ENCODE measurements at places on chromosomes 6 and 20.

DNA sequence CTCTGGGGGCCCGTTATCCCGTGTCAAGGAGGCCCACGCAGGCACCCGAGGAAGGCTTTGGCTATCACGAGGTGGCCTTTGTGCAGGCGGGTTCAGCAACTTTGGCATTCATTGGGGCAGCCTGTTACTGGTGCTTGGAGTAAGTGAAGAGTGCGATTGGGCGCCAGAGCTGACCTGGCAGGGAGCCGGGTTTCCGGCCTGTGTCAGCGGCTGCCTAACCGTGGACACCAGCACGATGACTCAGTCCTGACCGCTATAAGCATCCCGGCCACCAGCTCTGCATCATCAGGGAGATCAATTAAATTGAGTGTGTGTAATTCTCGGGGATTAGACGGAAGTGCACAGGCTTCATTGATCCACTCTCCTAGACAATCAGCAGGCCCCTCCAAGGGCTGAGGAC is 45.9 kb downstream of the CDH4 start:
- no peak for DNase-seq

- no peak for DNase-seq
Measured at GRCh38 chr6:83221276-83221675, 28.1 kb downstream of the RWDD2A start.

DNA sequence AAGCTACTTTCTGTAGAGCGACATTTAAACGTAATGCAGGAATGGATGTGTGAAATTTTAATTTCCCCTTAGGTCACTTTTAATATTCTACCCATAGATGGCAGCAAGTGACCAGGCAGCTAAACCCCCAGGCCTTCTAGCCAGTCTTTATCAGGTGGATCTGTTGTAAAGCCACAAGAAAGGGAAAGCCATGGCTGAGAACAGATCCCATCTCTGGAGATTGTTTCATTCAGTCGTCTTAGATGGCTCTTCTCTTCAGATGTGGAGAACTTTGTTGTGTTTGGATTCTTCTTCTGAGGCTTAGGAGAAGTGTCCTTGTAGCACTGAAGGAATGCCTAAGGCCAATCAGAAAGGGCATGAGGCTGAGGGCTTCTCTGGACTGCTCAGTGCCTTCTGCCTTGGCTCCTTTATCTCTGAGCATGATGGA is 15.8 kb upstream of the RNF182 start:
- peak; percentile 52 for DNase-seq

- DNase-seq = no peak
Measured at GRCh38 chr6:11672256-11672655, 106.3 kb downstream of the ADTRP start.

GRCh38 chr6:56767892-56768531 is 125.3 kb upstream of the DST start:
- DNase-seq = no peak

DNA sequence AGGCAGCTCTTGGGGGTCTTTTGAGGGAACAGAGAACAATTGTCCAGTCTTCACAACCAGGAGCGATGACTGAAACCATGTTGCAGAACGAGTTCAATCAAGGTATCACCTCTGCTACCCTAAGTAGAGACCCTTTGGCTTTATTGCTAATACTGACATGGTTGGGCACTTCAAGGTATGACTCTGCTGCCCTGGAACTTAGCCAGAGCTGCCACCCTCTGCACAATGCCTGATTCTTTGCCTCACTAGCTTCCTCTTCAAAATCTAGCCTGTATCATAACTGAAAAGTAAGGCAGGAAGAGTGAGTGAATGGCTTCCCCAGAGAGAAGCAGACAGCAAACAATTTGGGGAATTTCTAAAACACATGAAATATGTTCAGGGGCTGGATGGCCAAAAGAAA is 592.7 kb upstream of the NRSN1 start:
- DNase-seq = no peak

DNA sequence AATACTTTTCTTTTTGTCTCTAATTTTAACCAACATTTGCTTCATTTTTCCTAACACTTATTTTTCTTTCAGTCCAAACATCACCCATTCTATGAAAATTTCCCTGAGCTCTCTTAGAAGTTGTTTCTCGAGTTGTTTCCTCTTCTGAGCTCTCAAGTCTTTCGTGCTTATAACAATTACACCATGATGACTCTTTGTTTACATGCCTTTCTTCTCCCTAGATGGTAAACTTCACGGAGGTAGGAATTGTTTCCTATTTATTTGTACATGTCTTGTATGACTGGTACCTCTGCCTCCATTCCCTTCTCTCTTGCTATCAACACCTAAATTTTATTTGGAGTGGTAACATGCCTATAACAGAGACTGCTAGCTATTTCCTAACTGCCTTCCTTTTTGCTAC is 6.4 kb downstream of the BLOC1S5 start:
- DNase-seq = no peak

DNA sequence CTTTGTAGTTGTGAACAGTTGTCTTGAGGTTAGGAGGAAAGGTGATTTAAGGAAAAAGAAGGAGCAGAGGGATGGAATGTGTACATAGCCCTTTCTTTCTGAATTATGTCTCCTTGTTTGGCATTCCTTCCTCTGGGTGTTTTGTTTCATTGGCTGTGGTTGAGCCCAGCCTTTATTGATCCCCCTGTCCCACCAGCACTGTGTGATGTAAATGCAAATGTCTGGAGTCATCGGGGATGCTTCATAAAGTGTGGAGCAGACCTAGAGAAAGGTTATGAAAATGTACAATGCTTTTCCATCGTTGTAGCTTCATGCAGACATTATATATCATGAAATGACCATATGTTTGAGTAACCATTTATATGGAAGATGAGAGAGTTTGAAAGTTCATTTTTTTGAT is 164.5 kb downstream of the PLCB1 start:
- no peak for DNase-seq

GRCh38 chr20:10194166-10194565 is 24.5 kb upstream of the SNAP25 start:
- no peak for DNase-seq

- DNase-seq = peak; percentile 97
Measured at GRCh38 chr20:51631011-51631950, 88.8 kb upstream of the NFATC2 start.

DNA sequence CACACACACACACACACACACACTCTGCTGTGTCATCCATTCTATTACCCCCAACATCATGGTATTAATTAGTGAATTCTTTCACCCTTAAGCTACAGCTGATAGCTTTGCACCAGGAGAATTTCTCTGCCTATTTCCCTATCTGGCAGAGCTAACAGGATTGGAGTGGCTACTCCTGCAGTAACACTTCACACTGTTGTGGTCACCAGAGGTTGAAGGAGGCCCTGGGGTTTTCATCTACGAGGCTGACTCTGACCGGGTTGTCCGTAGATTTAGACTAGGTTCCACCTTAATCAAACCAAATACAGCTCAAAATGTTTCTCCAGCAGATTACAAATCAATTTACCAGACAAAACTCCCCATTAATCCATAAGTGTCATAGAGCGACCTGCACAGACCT is 69.2 kb upstream of the RIPOR2 start:
- no peak for DNase-seq

- no peak for DNase-seq
Measured at GRCh38 chr6:18349386-18349785, 37.8 kb upstream of the RNF144B start.

DNA sequence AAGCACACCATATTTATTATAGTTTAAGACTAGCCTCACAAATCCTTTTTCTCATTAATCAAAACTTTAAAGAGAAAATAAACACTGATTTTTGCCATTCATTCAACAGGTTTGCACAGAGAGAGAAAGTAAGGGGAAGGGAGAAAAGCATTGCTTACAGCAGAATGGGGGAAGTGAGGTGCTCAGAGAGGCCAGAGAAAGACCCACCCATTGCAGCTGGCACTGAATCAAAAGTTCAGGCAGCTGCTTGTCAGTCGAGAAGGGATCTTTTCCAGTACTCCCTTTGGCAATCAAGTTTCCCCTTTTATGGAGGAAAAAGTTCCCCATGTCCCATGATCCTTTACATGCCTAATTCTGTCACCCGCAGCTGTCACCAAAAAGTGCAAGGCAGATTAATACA is 8.0 kb upstream of the CRISP2 start:
- no peak for DNase-seq

DNA sequence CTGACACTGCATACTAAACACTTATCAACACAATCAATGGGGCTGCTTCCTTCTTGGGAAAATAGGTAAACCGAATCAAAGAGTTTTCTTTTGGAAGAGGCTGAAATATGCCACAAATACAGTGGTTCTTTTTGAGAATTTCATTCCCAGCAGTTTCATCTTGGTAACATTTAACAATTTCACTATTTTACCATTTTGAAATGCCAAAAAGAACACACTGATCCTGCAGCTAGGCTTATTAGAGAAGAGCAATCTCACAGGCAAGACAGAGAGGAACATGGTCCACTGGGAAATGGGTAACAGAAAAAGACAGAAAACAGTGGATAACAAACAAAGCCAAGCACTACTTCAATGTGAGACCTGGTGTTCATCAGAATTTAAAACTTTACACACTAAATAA is 2.5 kb downstream of the CNR1 start:
- no peak for DNase-seq

DNA sequence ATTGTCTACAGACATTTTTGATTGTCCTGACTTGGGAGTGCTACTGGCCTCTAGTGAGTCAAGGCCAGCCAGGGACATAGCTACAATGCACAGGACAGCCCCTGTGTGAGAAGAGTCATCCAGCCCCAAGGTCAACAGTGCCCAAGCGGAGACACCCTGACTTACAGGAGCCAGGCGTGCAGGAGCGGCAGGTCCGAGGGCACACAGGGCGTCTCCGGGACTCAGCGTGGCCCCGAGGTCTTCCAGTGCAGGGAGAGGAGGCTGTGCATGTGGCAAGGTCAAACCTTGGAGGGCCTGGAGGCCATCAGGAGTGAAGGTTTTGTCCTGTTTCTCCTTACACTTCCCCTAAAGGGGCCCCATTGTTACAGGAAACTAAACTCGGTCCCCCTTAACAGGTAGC is 41.3 kb upstream of the QKI start:
- DNase-seq = no peak

- peak; percentile 29 for DNase-seq
Measured at GRCh38 chr6:63560801-63561287, 11.4 kb upstream of the LOC128125822 start.

- DNase-seq = peak; percentile 11
Measured at GRCh38 chr6:26543953-26544352, 5.8 kb downstream of the HMGN4 start.

DNA sequence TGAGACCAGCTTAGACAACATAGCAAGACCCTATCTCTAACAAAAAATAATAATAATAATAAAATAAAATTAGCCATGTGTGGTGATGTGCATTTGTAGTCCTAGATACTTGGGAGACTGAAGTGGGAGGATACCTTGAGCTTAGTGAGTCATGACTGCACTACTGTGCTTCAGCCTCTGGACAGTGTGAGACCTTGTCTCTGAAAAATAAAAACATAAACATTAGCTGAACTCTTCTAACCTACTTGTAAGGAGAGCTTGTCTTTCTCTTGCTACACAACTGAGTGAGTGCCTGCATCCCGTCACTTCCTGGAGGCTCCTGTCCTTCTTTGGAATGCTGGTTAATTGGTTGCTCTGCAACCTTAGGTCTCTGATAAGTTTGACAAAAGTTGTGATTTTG is 5.1 kb upstream of the DBNDD2 start:
- peak; percentile 79 for DNase-seq

GRCh38 chr20:36153736-36154699 is 522 bp upstream of the EPB41L1 start:
- DNase-seq = peak; percentile 34

DNA sequence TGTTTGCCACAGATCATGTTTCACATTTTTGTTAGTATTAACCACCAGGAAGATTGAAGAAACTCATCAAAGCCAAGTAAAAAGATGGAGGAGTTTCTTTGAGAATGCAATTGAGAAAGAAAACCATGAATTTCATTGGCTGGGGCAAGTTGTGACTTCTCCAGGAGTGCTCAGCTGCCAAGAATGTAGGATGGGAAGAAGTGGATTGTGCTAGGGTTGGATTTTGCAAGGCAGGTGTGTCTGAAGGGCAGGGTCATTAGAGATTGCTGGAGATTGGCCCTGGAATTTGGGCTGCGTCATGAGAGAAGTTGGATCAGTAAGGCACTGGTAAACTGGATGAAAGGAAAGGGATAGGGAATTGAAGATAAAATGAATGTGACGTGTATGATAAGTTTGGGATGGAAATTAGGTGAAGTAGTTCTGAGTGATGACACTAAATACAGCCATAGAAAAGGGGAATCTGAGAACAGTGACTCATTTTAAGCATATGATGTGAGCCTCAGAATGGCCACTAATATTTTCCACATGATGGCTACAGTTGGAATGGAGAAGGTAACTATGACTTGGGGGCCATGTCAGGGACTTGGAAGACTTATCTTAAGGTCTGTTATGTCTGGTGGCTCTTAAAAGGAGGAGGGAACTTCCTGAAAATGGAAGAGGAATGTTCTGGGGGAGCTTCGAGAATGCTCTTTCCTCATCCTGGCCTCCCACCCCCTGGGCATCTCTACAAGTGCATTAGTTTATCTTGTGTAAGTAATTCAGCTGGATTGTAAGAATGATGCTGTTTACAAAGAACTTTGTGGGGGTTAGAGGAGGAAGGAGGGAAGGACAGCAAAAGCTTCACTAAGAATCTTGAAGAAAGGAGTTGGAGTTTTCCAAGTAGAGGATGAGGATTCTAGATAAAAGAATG is 27.8 kb upstream of the ERVFRD-1 start:
- no peak for DNase-seq

DNA sequence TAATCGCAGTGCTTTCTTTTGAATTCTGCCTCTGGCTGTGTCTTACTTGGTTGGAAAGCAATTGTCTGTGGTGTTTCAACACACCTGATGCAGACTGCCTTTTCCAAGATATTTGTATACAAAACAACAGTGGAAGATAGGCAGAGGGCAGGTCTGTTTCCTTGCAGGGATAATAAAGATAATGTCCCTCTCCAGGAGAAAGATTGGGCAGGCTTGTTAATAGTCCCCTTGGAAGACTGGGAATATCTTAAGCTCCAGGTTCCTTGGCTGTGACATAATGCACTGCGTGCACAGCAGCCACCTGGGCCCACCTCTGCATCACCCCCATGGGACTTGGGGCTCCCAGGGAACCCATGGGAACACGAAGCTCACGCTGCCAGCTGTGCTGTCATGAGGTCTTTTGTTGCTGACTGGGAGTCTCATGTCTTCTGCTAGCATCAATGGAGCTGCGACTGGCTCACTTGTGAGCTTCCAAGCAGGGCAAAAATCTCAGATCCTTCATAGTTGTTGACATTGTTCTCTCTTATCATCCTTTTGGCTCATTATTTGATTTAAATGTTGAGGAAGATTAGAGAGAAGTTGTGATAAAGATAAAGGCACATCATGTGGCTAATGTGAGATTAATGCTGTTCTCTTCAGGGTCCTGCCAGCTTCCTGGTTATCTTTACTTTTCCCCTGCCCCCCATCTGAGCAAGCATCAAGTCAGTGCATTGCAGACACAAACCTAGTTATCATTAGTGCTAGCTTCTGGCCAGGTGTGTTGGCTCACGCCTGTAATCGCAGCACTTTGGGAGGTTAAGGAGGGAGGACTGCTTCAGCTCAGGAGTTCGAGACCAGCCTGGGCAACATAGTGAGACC is 107.1 kb upstream of the ASF1A start:
- DNase-seq = no peak

GRCh38 chr6:498795-499231 is 107.3 kb downstream of the IRF4 start:
- no peak for DNase-seq

All from kidney glomerular epithelial cell (primary cell).